Nephron progenitor cell (in vitro differentiated cells): ENCODE measurements at places on chromosomes 6 and 20.
A peak's percentile ranks its signal among the peaks of the same experiment; 100 is the strongest.

DNA sequence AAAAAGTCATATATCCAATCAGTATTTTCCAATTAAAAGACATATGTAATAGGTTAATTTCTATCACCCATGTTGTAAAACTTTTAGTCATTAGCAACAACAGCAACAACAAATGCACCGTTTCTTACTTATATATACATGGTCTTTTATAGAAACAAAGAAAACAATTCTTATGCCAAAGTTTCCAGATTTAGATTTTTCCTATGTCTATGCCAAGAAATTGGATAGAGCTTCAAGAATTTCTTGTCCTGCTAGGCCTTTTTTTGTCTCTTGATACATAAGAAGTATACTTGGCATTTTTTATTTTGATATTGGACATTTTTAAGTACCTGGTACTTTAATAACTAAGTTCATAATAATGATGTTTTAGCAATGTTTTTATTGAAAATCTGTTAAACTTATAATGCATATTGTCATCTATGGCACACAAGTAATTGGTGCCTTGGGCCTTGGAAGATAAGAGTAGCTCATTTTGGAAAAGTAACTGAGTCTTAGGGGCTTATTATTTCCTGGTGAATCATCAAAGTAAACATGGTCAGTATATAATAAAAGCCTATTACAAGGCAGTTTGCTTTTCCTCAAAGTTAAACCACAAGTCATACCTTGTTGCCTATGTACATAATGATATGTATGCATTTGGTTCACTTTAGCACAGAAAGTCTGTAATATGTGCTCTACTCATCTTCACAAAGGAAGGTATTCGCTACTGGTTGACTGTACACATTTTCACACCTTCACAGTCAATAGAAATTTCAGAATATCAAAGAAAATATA, 10.1 kb upstream of the FRK start:
- DNase-seq: no peak

DNA sequence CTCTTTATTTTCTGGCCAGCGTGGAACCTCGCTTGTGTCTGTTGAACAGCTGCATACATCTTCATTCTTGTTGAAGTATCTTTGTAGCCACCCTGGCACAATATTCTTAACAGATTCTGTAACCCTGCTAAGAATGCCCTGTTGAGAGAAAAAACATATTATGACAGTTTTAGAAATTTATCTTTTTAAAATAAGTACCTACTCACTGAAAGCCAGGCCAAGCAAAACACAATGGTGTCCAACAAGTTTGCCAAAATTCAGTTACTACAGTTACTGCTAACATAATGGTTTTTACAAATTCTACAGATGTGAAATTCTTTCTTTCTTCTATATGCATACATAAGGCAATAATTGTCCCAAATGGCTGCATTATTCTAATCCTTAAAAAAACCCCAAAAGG, 18.2 kb downstream of the NUP153 start:
- no peak for DNase-seq

GRCh38 chr6:91106083-91106482, 519.2 kb upstream of the MAP3K7 start:
- no peak for DNase-seq

DNA sequence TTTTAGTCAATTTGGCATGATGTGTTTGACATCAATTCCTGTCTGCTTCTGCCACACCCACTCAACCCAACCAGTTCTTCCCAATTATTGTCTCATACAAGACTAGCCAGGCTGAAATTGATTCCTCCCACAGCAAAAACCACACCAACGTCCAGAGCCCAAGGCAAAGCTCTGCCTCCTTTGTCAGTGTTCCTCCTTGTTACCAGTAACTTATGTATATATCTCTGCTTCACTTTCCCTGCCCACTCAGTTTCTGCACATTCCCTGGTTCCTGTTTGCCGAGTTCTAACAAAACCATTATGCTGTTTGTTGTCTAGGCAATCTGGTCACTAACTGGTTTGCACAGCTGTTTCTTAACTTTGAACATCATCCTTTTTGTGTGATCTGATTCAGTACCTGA, 547.9 kb upstream of the PTCHD4 start:
- DNase-seq: no peak

DNA sequence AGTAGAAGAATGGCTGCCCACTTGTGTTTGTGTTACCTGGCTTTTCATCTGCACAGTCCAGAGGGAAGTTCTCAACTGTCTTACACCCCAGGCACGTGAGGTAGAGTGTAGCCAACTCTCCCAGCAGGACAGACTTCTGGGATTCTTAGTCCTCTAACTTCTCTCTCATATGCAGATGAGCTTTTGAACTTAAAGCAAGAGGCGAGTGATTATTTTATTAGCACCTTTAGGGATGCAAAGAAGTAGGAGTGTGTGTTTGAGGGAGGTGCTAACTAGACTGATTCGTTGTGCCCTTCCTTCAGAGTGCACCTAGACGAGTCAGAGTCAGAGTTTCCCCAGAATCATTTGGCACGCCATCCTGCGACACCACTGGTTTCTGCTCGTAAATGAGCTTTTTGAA, 10.8 kb downstream of the CDYL start:
- DNase-seq: no peak

DNA sequence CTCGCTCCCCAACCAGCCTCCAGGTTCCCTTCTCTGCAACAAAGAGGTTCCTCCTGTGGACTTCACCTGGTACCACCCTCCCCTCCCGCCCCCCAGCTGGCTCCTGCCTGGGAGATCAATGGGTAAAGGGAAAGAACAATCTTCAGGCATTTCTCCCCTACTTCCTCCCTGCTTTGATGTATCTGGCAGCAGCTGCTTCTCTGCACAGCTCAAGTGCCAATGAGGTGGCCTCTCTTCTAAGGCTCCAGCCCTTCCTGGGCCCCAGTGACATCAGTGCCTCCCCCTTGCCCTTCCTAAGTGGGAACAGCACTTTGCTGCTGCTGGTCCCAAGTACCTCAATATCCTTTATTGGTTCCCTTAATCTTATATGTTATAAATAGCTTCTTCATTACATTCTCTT, 23.5 kb downstream of the MOCS1 start:
- DNase-seq: no peak

DNA sequence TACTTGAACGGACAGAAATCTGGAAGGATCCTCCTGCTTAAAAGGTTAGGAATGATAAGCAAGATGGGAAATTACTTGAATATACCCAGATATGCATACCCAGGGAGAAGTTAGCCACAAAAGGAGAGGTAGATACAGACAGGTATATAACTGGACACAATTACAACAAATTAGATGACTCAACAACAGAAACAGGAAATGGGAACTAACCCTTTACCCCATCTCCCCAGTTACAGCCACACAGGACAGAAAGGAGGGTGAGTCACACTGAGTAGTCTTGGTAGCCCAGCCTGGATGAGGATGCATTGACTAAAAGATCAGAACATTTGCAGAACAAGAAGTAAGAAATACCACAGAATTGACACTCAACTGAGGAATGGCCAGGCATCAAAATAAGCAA, 61.2 kb downstream of the C6orf52 start:
- no peak for DNase-seq

- DNase-seq: no peak
Measured at GRCh38 chr6:17115251-17116116, 13.6 kb downstream of the STMND1 start.

- DNase-seq: no peak
Measured at GRCh38 chr20:32380745-32381144, 22.6 kb downstream of the ASXL1 start.

GRCh38 chr20:62482146-62482809, 6.5 kb upstream of the GATA5 start:
- DNase-seq: no peak

DNA sequence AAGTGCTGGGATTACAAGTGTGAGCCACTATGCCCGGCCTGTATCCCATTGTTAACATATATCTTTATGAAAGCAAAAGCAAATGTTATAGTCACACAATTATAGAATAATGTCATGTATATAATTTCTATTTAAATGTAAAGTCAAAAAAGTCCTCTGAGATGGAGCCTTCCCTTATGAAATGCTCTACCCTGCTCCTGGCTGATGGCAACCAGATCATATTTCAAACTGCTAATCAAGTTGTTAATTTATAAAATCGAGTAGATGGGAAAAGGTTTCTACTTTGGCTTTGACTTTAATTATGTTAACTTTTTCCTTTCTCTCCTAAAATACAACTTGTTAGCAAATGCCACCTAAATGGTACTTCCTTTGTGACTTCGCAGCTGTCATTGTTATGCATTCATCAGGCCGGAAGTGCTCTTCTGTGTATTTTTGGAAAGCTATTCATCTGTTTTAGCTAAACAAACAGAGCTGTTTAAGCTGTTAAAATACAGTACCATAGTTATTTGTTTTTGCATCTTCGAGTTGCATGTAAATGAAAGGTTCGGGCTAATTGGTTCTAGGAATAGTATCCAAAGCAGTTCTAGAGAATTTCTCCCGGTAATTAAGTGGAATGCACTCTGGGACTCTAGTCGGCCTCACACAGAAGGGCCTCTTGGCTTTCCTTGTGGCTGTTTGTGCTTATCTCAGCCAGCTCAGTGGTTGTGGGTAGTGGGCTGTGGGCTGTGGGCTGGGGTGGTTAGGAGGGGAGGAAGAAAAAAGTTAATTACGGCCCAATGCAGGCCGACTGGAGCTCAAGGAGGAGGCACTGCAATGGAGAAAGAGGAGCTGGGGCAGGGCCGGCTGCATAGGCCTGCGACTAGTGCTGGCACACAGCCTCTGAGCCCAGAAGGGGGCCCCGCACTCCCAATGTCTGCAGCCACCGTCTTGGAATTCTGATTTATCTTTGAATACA, 34.8 kb downstream of the SLC35D3 start:
- peak; percentile 30 for DNase-seq
